ENCODE measurements at places on chromosomes 7 and 10.

DNA sequence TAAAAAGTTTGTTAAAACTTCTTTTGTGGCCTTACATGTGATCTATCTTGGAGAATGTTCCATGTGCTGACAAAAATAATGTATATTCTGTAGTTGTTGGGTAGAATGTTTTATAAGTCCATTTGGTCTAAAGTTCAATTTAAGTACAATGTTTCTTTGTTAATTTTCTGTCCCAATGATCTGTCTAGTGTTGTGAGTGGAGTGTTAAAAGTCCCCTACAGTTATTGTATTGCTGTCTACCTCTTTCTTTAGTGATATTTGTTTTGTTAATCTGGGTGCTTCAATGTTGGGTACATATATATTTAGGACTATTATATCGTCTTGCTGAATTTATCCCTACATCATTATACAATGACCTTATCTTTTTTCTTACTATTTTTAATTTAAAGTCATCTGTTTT, 6.9 kb downstream of the TMEM140 start:
- DNase-seq = no peak

- DNase-seq = no peak
Measured at GRCh38 chr7:455110-455928, 64.3 kb downstream of the PDGFA start.

- DNase-seq = peak; percentile 71
Measured at GRCh38 chr10:104580774-104581675, 60.1 kb upstream of the SORCS3 start.

DNA sequence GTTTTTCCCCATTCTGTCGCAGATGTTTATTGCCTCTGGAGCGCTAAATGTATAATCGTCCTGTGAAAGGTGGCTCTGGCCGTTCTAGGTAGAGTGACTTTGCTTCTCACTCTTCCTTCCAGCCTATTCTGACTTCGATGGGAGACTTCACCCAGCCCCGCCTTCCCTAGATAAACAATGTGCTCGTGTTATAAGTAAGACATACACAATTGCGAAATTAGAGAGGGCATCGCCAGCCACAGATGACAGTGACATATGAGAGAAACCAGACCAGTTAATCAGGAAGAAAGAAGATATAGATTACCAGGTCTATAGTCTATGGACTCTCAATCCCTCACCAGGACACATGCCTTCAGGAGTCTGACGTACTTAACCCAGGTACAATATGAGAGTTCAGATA, 1050.5 kb upstream of the AUTS2 start:
- DNase-seq = no peak

DNA sequence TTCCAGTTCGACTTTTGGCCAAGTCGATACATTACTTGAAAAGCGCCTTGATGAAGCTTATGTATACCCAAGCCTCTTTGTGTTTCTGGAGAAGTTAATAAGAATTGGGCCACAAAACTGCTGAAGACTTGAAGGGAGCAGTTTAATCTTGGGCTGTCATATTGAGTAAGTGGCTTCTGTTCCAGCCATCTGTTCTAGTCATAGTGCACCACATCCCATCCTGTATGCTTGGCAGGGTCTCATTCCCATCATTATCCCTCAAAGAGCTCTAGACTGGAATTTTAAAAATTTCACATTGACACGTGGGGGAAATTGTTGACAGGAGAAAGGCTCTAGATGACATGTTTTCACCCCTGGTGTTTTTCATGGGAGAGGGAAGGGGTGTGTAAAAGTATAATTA, 196.6 kb upstream of the PLPP4 start:
- no peak for DNase-seq

- no peak for DNase-seq
Measured at GRCh38 chr10:132169766-132170560, 16.8 kb upstream of the DPYSL4 start.

Data from stimulated activated CD4-positive, alpha-beta T cell treated with anti-CD3 and anti-CD28 coated beads, Interleukin-12 subunit alpha, Interleukin-12 subunit beta, amount 100 ng/mL, for 24 hours (primary cell).